CD14-positive monocyte (primary cell): ENCODE measurements at places on chromosomes 2 and 18. TPM values are rescaled to one million over a fixed set of nuclear protein-coding genes. Genes with fewer than 3 reads are reported as not detected.

DNA sequence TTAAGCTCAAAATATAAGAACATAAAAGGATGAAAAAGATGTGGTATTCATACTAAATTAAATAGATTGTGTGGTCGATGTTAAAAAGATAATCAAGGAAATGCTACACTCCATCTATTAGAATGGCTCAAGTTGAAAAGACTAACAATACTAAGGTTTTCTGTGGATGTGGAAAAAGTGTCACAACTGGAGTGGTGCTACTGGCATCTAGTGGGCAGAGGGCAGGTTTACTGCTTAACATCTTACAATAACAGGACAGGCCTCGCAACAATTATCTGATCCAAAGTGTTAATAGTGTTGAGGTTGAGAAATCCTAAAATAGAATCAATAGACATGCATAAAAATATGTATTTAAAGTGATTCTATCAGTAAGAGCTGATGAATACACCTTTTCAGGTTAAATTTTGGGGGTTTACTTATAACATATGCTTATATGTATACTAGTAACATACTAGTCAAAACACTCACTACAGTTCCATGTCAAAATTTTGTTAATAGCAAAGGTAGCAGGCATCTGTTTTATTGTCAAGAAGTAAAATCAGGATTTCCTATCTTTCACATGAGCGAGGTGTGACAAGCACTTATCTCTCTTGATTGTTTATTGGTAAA lies 91.5 kb upstream of the TMEFF2 start:
- no peak overlapping the region for H3K27ac ChIP-seq
- H3K4me1 ChIP-seq = no peaks in the 10 kb centered on the region
- no peaks in the 10 kb centered on the region for H3K27me3 ChIP-seq
- H3K36me3 ChIP-seq = no peaks in the 10 kb centered on the region
- no peak for DNase-seq

DNA sequence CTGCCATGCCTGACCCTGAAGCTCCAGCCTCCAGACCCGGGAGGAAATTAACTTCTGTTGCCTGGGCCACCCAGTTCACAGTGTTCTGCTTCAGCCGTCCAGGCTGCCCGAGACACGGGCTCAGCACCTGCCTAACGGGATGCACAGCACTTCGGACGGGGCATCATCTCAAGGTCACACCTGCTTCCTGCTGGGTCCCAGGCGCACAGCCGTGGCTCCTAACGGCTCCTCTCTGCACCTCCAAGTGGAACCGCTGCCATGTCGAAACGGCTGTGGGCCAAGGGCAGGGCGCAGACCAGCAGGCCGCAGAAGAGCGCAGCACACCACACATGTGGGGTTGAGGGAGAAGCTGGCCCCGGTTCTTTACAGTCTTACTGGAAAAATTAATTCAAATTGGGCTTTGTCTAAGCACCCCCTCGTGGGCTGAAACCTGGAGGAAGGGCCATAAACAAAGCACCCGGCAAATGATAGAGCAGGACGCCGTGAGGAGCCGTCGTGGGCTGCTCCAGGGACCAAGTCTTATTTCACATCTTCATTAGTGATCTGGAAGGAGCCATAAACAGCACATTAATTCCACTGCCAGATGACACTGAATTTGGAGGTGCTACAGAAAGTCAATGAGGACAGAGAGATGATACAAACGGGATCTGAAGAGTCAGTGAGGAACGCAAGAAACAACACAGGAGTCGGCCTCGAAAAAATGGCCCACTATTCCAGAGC lies 59.6 kb downstream of the EIPR1 start:
- no peak overlapping the region for H3K4me3 ChIP-seq
- H3K27ac ChIP-seq = no peak overlapping the region
- H3K27me3 ChIP-seq = no peaks in the 10 kb centered on the region
- peaks cover 32% of the 10 kb centered on the region for H3K36me3 ChIP-seq
- H3K4me1 ChIP-seq = no peaks in the 10 kb centered on the region

DNA sequence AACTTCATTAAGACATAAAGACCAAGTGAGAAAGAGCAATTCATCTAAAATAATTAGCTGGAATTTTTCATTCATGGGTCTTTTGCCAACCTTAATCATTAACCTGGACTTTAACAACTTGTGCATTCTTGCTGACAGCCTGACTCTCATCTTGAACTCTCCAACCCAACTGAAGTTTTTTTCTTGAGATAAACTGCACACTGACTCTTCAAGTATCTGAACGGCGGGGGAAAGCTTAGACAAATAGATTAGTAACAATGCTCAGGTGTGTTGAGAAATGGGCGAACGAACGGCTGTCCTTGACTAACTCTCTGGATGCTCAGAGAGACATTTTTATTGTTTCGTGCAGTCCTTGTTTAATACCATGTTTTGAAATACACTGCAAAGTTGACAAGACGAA lies 186.0 kb downstream of the DPP10 start:
- H3K27me3 ChIP-seq = no peaks in the 10 kb centered on the region
- DNase-seq = no peak
- no peaks in the 10 kb centered on the region for H3K4me1 ChIP-seq
- no peaks in the 10 kb centered on the region for H3K36me3 ChIP-seq

- peaks cover 5% of the 10 kb centered on the region for H3K4me1 ChIP-seq
- H3K4me3 ChIP-seq = no peak overlapping the region
- no peak for DNase-seq
- no peak overlapping the region for H3K27ac ChIP-seq
- H3K27me3 ChIP-seq = no peaks in the 10 kb centered on the region
- H3K36me3 ChIP-seq = no peaks in the 10 kb centered on the region
Observed at GRCh38 chr2:219272995-219273394, 6.2 kb upstream of the DNAJB2 start.

DNA sequence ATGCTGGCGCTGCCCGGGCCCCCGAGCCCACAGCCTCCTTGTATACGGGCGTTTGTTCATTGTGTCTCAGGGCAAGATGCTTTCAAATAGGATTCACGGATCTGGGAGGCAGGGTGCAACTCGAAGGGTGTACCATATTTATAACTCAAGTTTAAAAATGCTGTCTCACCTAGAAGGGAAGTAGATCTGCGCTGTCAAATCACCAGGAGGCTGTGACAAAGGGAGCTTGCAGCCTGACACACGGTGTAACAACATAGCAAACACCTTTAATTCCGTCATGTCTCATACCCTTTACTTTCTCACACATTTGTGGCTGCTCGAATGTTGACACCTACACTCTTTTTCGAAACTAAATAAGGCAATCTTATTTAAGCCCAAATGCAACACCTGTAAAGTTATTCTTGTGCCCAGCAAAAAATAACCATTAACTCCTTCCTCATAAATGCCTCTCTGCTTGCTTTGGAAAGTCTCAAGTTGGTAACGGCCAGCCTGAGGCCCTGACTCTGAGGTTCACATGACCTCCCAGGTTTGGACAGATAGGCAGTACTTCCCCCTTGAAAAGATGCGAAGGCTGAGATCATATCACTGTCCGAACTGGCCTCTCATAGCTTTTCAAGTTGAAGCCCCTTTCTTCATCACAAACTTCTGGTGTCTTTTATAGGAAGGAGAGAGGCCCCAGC lies 11.6 kb downstream of the ZEB2 start:
- no peak overlapping the region for H3K4me3 ChIP-seq
- H3K27me3 ChIP-seq = no peaks in the 10 kb centered on the region
- H3K4me1 ChIP-seq = peaks cover 88% of the 10 kb centered on the region
- peak overlapping the region; percentile 94 for H3K27ac ChIP-seq
- H3K36me3 ChIP-seq = peaks cover 60% of the 10 kb centered on the region
- peak; percentile 71 for DNase-seq

GRCh38 chr2:29583548-29584156 lies 337.7 kb downstream of the ALK start:
- H3K27me3 ChIP-seq = no peaks in the 10 kb centered on the region
- DNase-seq = no peak
- no peaks in the 10 kb centered on the region for H3K4me1 ChIP-seq
- H3K27ac ChIP-seq = no peak overlapping the region

DNA sequence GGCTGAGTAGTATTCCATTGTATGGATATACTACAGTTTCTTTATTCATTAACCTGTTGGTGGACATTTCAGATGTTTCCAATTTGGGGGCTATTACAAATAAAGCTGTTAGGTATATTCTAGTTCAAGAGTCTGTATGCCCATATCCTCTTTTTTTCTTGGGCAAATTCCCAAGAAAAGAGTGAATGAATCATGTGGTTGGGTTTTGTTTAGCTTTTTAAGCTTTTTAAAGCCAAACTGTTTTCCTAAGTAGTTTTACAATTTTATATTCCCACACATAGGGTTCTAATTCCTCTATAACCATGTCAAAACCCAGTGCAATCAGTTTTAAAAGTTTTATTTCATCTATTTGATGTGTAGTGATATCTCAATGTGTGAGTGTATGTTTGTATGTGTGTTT lies 44.9 kb upstream of the BAZ2B start:
- H3K27me3 ChIP-seq = no peaks in the 10 kb centered on the region
- H3K4me1 ChIP-seq = peaks cover 16% of the 10 kb centered on the region
- no peaks in the 10 kb centered on the region for H3K36me3 ChIP-seq
- no peak for DNase-seq
- no peak overlapping the region for H3K27ac ChIP-seq
- no peak overlapping the region for H3K4me3 ChIP-seq

DNA sequence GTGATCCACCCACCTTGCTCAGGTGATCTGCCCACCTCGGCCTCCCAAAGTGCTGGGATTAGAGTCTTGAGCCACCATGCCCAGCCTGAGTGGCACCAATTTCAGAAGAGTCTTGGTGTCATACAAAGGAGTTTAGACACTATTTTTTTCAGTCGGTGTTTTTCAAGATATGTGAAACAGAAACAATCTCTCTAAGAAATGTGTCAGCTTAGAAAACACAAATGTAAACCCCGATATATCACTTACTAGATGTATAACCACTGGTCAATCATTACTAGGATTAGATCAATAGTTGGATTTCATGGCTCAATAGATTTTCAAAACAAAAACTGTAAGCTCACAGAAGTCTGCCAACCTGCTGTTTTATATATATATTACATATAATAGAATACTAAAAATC lies 67.2 kb upstream of the FRZB start:
- no peak for DNase-seq
- H3K4me3 ChIP-seq = no peak overlapping the region
- H3K4me1 ChIP-seq = no peaks in the 10 kb centered on the region
- no peaks in the 10 kb centered on the region for H3K27me3 ChIP-seq
- H3K27ac ChIP-seq = no peak overlapping the region

DNA sequence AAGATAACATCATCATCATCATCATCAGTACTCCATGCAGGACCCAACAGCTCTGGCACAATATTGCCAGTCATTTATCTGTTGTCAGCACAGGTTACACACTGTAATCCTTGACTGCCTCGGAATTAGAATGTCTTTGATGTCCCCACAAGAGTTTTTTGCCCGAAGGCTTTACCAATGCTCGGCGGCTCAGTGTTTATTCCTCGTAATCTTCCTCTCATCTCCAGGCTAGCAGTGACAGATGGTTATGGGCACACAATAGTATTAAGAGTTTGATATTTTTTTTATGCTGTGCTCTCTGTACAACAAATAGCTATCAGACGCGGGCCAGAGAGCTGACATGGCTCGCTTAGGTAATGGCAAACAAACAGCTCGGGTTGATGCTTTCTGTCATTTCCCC lies 515.2 kb downstream of the ZEB2 start:
- no peaks in the 10 kb centered on the region for H3K27me3 ChIP-seq
- DNase-seq = no peak
- no peaks in the 10 kb centered on the region for H3K4me1 ChIP-seq

DNA sequence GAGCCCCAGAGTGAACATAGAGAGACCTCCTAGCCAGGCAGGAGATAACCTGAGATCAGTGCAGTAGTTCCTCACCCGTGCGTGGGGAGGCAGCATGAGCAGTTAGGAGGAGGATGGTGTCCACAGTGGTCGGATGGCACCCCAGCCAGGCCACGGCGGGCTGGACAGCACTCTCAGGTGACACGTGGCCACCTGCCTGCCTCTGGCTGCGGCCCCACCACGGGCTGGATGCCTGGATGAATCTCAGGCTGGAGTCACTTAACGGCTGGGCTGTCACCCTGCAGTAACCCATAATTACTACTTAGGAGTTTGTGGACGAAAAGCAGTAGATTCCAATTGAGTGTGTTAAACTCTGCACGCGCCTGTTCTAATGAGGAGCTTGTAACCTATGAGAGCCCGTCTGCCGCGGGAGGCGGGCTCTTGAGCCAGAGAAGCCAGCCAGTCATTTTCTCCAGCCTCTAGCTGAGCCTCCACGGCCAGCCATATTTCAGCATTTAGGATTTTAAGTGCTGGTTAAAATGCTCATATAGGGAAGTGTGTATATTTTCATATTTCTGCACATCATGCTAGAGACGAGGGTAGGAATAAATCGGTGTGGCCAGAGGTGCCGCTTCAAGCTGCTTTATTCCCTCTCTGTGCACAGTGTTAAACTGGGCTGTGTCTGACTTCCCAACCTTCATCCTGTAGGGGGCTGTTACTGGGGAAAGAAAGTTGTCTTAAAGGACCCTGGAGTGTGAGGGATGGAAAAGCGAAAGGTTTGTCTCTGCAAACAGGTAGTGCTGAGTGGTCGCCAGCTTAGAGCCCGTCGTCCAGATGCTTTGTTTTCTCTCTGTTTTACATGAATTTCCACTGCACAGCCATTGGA lies 144.0 kb downstream of the GLI2 start:
- no peak for DNase-seq
- no peaks in the 10 kb centered on the region for H3K4me1 ChIP-seq
- H3K36me3 ChIP-seq = no peaks in the 10 kb centered on the region

The LTBP1 gene
- polyA plus RNA-seq = 0.18 TPM
